ENCODE measurements at places on chromosomes 16 and 17.

GRCh38 chr17:50458701-50459676 is 9.7 kb downstream of the CHAD start:
- DNase-seq: no peak

DNA sequence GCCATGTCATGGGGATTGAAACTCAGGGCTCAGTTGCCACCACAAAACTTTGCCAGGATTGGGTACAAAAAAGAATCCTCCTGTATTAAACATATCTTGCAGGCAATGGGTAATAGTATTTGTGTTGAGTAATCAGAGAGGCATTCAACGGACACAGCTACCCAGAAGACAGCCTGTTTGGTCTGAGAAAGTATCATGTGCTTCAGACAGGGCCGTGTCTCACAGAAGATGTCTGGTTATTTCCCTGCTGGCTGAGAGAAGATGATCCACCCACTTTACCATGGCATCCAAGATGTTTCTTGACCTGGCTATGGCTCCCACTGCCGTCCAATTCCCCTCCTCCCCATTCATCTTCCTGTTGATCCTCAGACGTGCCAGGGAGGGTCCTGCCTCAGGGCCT is 304.3 kb upstream of the XYLT1 start:
- DNase-seq: no peak

GRCh38 chr17:59669411-59669810 is 37.8 kb downstream of the PTRH2 start:
- no peak for DNase-seq

DNA sequence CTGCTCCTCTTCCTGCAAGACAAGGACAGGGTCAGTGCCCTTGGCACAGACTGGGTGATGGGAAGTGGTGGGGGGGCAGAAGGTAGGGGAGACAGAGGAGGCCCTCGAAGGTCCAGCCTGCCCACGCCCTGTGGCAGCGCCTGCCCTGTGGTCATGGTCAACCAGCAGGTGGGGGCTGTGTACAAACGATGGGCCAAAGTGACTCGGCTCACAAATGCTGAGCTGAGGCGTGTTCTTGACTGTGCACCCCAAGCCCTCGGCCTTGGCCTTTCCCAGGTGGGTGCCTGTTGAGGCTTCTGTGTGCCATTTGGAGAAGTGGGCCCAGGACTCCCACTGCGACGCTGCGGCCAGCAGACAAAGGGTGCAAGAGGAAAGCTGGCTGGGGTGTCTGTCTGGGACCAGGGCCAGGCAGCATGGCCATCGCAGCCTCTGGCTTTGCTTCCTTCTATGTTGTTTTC is 22.6 kb downstream of the MXRA7 start:
- DNase-seq: no peak

DNA sequence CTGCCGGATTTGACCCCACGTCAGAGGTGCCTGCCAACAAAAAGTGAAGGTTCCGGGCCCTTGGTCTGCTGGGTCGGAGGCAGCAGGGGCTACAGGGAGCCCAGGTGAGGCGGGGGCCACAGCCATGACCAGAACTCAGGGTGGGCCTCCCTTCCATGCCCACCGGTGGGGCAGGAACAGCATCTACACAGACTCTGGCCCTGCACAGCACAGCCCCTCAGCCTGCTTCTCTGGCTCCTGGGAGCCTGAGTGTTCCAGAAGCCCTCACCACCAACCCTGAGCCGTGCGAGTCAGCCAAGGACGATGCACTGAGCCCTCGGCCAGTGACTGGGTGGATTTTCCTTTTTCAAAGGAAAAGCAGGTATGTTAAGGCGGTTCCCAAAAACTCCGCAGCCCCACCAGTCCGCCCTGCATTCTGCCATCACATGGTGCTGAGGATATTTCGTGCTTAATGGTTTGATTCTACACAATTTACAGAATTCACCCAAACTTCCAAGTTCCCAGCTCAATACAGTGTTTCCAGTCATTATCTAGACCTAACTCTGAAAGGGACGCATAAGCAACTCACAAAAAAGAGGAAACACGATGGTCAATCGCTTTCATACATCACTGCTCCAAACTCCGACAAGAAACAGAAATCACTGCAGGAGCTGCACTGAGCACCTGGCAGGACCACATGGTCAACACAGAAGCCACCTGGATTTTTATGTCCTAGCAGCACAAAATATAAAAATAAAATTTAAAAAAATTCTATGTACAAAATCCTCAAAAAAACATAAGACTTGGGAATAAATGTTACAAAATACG is 19.4 kb upstream of the C16orf95 start:
- no peak for DNase-seq

DNA sequence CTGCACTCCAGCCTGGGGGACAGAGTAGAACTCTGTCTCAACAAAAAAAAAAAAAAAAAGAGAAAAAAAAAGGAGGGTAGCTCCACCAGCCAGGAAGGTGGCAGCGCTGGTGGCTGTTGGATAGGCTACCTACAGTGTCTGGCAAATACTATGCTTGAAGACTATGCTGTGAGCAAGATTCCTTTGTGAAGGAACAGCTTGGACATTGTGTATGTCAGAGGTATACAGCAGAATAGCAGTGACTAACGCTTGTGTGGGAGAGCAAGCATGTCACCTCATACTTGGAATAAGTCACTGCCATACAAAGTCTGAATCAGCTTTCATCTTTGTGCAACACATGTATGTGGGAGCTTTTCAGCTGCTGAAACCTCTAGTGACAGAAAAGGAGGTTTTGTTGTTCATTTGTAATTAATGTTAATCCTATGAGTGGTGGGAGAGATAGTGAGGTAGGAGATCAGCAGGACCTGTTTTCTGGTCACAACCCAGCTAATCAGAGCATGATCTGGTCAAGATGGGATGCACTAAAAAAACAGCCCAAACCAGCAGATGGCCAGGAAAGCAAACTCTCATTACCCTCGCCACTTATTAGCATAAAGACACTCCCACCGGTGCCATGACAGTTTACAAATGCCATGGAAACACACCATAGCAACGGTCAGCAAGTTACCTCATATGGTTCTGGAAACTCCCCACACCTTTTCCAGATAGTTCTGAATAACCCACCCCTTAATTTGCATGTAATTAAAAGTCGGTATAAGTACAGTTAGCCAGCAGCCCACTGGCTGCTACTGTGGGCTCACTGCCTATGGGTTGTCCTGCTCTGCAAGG is 6.8 kb upstream of the ITGAD start:
- no peak for DNase-seq

GRCh38 chr17:81523402-81524038 is 4.7 kb upstream of the FSCN2 start:
- DNase-seq: no peak

Data from fibroblast of skin of left quadriceps (primary cell).